ENCODE measurements at places on chromosomes 3 and 15.

DNA sequence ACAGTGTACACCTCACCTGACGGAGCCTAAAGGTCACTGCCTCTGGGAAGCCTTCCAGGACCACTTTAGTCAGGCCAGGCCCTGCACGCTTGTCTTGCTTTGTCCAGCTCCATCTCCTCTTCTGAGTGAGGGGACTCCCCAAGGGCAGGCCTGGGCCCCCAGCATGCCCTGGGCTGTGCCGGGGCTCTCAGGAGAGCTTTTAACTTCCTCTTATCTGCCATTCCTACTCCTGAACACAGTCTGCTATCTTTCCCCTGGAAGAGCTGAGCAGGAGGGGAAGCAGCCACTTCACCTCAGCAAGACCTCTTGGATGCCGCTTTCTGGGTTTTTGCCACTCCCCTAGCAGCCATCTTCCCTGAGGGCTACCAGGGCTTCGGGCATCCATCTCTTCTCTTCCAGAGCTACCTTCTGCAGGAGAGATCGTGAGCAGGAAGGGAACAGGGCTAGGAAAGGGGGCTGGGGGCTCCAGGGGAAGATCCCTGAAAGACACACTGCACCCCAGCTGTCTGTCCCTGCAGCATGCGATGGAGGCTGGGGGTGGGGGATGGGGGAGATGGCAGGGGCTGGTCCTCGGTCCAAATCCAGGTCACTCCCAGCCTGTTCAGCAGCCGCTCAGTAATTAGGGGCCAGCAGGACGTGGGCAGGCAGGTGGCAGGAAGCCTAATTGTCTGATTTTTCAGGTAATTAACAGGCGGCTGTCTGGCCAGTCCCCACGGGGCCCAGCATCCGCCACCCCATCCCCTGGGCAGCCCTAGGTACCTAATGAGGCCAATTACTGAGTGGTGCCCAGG, 19.9 kb upstream of the RPL29 start:
- DNase-seq, result no peak

- peak; percentile 69 for DNase-seq
These were observed 389 bp downstream of the ARPC4 start for GRCh38 chr3:9793161-9793781.

DNA sequence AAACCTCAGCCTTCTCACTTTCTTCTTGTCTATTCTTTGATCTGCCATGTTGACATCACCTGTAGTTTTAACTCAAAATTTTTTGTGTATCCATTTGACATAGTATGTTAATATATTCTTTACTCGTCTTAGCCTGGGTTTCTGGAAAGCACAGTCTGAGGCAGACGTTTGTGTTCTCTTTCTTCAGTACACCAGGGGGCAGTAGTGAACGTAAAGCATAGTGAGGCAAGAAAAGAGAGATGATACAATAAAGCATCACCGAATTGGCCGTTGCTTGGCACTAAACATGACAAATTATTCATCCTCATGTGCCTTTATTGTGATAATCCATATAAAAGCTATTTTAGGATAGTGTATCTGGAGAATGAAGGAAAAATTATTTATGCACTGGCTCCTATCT, 141.0 kb upstream of the MYRIP start:
- peak; percentile 64 for DNase-seq

GRCh38 chr3:107387555-107387954, 10.3 kb downstream of the CCDC54 start:
- DNase-seq, result peak; percentile 10

- peak; percentile 58 for DNase-seq
These were observed 70.1 kb downstream of the LMLN start for GRCh38 chr3:198030125-198030524.

DNA sequence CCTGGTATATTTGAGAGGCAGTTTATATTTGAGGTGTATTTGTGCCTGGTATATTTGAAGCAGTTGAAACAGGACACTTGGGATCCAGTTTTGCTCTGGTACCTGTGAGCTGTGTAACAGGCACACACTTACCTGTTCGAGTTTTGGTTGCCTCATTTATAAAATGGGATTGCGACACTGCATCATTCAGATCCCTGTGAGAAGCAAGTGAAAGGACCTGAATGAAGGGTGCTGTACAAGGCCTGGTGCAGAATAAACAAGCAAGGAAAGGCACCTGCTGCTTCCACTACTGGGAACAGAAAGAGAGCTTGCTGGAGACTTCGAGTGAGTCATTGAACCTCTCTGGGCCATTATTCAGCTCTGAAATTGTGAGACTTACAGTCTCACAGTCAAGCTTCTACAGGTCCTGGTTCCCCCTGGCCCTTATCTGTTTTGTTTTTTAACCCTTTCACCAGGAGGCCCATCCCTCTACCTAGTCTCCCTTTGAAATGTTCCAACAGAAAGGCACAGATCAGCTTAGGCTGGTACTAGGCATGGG, 11.5 kb downstream of the FETUB start:
- DNase-seq, result no peak

All from inflammatory macrophage treated with lipopolysaccharide for 1 hour (primary cell).